Midbrain (tissue), 1 donor: ENCODE measurements at places on chromosomes 2 and 18.

DNA sequence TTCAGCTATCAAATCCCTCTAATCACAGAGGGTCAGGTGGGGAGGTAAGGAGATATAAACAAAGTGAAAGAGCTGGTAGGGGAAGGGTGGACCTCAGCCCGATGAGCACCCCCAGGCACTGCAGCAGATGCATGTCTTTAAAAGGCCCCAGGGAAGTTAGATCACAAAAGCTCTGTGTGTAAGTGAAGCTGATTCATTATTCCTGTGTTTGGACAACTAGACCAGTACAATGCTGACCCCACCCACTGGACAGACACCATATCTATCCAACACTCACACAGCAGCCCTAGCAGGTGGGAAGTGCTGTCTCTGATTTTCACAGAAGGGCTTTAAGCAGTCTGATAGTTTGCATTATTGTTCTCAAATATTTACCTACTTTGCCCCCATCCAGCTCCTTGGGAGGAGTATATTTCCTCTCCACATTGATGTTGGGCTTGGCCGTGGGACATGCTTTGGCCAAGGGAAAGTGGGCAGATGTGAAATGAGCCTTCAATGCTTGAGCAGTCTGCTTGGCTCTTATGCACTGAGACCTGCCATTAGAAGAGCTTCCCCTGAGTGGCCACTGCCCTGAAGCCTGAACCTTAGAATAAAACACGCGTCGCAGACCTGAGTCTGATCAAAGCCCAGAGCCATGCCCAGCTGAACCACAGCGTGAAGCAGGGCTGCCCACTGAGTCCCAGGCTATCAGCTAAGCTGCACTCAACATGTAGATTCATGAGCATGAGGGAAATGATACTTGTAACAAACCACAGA lies 111.4 kb downstream of the COPS8 start:
- no peak for DNase-seq

GRCh38 chr2:123696799-123697410 lies 328.2 kb upstream of the CNTNAP5 start:
- DNase-seq, result no peak

- no peak for DNase-seq
These were observed 7.8 kb upstream of the TMEM37 start for GRCh38 chr2:119423811-119424210.

- DNase-seq, result no peak
These were observed 158.3 kb upstream of the CAVIN2 start for GRCh38 chr2:192005211-192005610.
